NCI-H187 treated with DMSO at 0.1 percent for 48 hours (cell line): ENCODE measurements at places on chromosomes 16 and 17.
A peak's percentile ranks its signal among the peaks of the same experiment; 100 is the strongest.

GRCh38 chr17:58326609-58327362 is 1.8 kb downstream of the TSPOAP1 start:
- DNase-seq = no peak

DNA sequence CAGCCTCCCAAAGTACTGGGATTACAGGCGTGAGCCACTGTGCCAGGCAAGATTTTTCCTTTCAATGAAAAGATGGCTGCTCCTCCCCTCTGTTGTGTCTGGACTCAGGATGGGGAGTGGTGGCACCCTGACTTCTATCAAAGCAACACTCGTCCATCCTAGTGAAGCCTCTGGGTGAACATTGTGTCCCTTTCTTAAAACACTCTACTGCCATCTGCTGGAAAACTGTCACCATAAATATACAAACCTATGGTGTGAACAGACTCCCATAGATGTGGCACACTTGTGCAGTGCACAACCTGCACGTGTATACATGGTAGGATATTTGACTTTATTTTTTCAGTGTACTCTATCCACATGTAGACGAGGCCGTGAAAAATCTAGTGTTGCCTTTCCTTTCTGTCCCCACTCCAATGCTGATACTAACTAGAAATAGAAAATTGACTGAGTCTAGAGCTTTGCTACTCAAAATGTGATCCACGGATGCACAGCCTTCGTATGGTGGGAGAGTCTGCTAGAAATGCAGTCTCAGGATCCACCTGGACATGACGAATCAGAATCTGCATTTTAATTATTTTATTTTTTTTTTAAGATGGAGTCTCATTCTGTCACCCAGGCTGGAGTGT is 55.9 kb upstream of the PLCG2 start:
- peak; percentile 11 for DNase-seq

DNA sequence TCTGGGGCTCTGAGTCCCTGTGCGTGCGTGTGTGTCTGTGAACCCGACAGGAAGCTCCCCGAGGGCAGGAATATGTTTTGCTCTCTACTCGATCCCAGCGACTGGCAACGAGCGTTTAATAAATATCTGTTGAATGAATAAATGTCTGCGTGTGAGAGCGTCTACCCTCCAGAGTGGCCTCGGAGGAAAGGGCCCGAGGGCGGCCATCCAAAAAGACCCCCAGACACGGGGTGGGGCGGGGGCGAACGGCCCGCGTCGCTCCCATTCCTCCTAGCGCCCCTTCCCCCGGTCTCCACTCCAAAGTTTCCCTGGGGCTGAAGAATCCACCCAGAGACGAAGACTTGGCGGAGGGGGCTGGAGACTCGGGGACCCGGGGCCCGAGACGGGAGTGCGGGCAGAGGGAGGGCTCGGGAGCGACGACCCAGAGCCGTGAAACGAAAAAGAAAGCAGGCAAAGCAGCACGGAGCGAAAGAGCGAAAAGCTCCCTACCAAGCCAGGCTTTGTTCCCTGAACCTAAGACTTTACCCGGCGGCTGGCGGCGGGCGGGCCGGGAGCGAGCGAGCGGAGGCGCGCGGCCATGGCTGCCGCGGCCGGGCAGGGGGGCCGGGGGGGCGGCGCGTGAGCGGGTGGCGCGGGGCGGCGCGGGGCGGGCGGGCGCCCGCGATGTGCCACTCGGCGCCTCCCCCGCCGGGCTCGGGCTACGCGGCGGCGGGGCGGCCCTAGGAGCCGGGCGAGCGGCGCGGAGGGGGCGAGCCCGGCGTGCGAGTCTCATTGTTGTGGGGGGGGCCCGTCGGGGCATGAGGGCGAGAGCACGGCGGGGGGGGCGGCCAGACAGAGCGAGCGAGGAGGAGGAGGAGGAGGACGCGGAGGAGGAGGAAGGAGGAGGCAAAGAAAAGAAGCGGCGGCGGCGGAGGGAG is at the start of gene MLLT6:
Gene MLLT6 (plus strand): TSS at position 668 of the 917 bp plus-strand sequence. CDS start 360 bp downstream, outside the sequence.
- DNase-seq = peak; percentile 24

DNA sequence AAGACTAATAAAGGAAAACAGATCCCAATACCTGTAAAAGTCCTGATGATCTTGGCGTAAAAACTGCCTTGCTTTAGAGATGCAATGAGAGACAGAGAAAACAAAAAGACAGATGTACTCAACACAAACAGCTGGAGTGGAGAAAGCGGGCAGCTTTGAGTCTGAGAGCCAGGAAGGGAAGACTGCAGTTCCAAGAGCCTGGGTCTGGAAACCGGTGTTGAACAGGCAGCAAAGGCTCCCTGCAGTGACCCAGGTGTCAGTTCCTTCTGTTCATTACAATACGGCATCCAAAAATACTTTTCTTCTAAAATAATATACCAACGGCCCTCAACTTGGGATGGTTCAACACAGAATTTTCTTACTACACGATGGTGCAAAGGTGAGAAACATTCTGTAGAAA is 29.6 kb downstream of the VPS53 start:
- DNase-seq = no peak

GRCh38 chr17:63191610-63192009 is 225.6 kb downstream of the TANC2 start:
- no peak for DNase-seq

- no peak for DNase-seq
These were observed 35.7 kb upstream of the CCL2 start for GRCh38 chr17:34219405-34219804.

DNA sequence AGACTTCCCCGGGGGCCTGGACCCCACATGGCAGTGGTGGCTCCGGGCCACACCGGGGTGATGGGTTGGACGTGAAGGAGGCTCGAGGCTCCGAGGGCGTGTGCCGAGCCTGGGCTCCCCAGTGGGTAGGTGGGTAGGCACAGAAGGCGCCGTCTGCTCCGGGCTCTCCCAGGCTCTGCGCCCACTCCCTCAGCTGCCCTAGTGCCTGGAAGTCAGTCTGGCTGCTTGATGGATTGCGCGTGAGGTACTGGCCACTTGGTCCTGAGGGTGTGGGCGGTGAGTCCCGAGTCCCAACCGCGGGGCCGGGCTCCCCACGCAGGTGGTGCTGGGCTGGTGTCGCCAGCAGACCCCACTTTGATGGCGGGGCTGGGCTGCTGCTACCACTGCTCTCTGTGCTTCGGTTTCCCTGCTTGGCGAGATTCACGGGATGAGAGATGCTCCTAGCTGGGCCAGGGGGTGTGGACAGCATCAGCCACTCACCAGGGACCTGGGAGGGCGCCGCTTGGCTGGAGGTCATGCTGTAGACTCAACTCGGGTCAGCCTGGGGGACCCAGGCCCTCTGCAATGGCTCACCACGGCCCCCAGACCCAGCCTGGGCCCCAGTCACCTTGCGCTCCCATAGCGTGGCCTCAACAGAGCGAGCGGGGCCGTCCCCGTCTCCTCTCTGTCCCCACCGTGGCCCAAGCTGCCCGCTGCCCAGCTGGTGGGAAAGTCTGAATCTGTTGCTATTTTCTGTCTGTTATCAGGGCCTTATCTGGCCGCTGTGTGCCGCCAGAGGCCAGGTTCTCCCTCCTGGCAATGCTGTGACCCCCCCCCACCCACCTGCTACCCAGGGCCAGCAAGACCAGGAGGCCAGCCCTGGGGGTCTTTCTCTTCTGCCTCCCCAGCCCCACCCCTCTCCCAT is 26.1 kb downstream of the ZFPM1 start:
- DNase-seq = no peak

DNA sequence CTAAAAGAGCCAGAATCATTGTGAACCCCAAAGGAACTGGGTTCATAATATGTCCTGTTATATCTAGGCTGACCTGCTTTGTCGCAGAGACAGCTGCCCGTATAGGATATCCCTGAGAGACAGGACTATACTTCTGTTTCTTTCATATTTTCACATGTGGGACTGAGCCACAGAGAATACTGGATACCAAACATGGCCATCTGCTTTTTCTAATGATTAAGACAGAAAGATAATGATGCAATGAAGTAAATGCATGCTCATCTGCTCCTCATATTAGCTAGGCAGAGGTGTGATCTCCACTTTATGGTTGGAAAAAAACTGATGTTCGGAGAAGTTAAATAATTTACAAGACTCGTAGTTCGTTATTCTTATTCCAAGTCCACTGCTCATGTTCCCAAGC is 160.4 kb downstream of the AATF start:
- DNase-seq = no peak

DNA sequence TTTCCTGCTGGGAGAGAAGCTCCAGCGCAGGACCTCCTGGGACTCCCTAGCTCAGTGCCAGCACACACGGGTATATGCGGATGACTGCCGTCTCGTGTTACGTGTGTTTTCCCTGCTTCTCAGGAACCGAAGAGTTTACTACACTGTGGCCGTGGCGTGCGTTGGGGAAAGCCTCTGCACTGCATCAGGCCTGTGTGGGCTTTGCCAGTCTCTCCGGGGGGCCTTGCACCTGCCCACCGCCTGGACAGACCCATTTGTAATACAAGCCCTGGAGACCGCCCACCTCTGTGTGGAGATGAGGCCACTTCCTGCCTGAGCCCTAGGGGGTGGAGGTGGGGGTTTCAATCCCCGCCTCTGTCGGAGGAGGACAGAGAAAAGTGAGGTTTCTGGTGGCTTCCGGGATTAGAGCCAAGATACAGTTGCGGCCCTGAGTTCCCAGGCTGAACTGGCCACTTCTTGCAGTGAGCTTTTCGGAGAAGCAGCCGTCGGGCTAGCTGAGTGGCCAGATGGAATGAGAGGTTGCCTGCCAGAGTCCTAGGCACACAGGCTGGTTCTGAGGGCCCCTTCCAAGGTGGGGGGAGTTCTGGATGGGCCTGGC is 43.4 kb upstream of the GSE1 start:
- no peak for DNase-seq

GRCh38 chr16:49924078-49924477 is 68.2 kb upstream of the ZNF423 start:
- no peak for DNase-seq

DNA sequence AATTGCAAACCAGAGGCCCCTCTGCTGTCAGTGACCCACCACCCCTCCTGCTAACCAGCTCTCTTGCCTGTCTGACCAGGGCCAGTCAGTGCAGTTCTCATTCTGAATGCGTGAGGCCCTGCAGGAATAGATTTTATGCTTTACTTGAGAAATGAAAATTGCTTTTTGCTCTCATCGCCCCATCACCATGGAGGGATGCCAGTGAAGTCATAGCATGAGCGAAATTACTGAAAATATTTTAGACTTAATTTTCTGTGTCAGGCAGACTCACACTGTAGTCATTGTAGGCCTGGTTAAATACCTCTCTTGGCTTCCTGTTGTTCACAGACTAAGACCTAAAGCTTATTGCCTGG is 490.5 kb upstream of the CDH5 start:
- no peak for DNase-seq

DNA sequence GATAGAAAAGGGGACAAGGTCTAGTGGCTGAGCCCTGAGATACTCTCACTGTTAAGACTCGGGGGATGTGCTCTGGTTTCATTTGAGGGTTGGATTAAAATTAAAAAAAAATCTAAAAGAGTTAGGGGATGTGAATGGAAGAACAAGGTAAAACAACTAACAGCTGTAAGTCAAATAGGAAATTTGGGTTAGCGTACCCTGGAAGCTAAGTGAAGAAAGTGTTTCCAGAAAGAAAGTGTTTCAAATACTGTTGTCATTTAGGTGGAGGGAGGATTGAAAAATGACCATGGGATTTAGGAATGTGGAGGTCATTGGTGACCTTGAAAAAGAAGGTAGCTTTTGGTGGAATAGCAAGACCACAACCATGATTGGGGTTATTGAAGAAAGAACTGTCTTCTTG is 37.7 kb downstream of the PPM1D start:
- DNase-seq = no peak

DNA sequence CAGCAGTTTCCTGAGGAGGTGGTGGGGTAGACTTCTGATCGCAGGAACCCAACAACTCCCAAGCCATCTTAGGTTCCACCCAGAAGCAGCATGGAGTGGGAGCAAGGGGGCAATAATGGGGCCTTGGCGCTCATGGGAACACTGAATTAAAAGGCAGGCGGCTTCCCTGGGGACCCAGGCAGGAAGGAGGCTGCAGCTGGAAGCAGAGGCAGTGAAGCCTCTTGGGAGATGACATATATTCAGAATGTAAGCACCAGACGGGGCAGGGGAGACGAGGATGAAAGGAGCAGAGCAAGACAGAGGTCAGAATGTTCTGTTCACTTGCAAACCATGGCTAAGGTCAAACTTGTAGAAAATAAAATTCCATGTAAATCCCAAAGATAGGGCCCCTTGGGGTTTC is 2.9 kb downstream of the HIGD1B start:
- DNase-seq = no peak

DNA sequence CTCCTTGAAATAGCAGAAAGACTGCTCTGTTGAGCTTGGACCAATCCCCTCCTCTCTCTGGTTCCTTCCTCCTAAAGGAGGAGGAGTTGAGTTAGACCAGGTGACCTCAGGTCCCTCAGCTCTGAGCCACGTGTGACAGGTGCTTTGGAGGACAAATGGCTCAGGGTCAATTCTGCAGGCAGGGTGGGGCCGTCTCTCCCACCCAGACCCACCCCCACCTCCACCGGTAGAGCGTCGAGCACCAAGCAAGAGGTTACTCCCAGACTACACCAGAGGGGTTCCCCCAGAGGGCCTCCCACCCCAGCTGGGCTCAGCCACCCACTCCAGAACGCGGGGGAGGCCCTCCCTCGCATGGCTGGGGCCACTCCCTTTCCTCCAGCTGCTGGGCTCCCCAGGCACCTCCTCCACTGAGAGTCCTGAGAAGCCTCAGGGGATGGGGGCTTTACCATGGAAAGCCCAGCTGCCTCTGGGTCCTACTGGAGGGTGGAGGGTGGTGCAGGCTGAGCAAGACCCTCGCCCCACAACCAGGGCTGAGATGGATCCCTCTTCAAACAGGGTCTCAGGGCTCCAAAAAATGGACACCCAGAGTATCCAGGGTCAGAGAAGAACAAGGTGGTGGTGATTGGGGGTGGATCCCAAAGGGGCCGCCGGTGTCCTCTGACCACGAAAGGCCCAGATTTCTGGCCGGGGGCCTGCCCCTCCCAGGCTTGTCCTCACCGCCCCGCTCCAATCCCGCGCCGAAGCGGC is 7.6 kb downstream of the MYO1C start:
- no peak for DNase-seq

DNA sequence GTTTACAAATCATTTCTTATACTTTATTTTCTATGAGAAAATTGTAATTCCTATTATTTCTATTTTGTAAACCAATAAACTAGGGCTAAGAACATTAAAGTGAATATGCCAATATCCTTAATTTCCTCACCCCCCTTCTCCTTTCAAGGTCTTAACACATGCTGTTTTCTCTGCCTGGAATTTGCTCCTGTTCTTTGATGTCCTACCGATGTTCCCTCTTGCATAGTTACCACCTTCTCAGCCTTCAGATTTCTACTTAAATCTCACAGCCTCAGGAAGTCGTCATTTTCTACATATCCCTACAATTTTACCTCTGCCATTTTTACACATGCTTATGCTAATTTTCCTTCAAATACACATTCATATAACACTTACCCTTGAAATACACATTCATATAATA is 890.9 kb upstream of the CDH8 start:
- DNase-seq = no peak

DNA sequence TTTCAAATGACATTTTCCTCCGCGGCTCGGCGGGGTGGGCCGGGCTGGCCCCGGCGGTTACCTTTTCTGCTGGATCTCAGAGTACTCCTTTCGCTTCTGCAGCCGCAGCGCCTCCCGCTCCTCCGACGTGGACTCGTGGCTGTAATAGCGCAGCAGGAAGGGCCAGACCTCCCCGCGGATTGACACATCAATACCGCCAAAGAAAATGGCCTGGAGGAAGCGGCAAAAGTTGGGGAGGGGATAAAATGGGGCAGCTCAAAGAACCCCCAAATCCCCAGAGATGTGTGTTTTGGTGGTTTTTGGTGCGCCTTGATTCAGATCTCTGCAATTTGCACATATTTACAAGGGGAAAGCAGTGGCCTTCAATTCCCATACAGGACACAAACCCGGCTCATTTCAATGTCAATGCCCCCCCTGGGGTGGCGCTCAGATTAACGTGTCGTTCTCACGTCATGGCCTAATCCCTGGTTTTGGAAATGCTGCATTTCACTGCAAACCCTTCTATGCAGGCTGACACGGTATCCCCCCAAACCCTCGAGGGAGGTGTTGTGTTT is 85.9 kb downstream of the TBC1D16 start:
- no peak for DNase-seq
